ENCODE measurements at places on chromosomes 16 and 17.
A peak's percentile ranks its signal among the peaks of the same experiment; 100 is the strongest.

- no peak for DNase-seq
Measured at GRCh38 chr16:56354746-56355145, 70.6 kb downstream of the AMFR start.

DNA sequence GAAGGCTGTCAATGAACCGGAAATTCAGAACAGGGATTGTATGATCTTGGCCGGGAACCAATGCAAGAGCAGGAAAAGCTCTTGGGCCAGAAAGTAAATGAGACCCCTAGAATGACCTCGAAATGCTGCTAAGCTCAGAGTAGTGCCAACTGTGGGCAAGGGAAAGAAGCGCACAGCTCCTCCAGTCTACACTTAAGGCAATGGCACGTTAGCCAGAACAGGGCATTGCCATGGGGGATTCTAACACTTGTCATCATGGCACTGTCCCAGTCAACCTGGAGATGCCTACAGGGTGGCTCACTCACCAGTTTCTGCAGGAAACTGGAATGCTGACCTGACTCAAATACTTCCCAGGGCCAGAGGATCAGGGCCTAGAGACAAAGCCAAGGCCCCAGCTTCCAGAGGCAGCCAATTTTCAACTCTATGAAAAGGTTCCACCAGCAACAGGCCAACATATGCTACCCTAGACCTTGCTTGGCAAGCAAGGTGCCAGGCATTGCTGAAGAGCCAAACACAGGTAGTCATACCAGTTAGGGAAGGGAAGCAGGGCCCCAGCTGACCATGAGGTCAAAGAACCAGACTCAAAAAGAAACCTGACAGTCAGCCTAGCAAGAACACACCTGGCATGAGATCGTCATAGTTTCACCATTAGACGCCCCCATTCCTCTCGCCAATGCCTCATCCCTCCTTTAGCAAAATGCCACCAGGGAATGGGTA, 34.9 kb downstream of the ARHGAP17 start:
- no peak for DNase-seq

DNA sequence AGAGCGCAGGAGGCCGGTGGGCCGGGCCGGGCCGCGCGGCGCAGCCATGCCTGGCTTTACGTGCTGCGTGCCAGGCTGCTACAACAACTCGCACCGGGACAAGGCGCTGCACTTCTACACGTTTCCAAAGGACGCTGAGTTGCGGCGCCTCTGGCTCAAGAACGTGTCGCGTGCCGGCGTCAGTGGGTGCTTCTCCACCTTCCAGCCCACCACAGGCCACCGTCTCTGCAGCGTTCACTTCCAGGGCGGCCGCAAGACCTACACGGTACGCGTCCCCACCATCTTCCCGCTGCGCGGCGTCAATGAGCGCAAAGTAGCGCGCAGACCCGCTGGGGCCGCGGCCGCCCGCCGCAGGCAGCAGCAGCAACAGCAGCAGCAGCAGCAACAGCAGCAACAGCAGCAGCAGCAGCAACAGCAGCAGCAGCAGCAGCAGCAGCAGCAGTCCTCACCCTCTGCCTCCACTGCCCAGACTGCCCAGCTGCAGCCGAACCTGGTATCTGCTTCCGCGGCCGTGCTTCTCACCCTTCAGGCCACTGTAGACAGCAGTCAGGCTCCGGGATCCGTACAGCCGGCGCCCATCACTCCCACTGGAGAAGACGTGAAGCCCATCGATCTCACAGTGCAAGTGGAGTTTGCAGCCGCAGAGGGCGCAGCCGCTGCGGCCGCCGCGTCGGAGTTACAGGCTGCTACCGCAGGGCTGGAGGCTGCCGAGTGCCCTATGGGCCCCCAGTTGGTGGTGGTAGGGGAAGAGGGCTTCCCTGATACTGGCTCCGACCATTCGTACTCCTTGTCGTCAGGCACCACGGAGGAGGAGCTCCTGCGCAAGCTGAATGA, 606 bp downstream of the THAP11 start:
- DNase-seq, result peak; percentile 38

GRCh38 chr17:73308017-73308823, 3.6 kb downstream of the CDC42EP4 start:
- DNase-seq, result peak; percentile 41

GRCh38 chr16:26344240-26344776, 652.5 kb downstream of the HS3ST4 start:
- no peak for DNase-seq

- DNase-seq, result no peak
Measured at GRCh38 chr17:66676421-66676820, 158.5 kb upstream of the CACNG5 start.

GRCh38 chr17:65366102-65366844, 195.2 kb downstream of the AXIN2 start:
- no peak for DNase-seq

DNA sequence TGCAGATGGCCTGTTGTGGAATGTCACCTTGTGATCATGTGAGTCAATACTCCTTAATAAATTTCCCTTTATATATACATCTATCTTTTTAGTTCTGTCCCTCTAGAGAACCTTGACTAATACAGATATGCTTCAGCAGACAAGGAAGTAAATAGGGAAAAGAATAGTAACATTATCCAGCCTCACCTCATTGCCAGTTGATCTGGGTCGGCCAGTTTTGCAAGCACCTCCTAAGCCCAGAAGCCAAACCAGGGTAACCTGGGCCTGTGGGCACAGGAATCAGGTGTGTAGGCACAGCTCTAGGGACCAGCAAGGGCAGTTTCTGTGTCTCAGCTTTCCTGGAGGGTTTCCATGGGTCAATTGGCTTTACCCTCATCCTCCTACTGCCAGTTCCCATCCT, 11.9 kb upstream of the CCL17 start:
- DNase-seq, result no peak

- DNase-seq, result no peak
Measured at GRCh38 chr17:36600465-36600864, 918 bp upstream of the MRM1 start.

GRCh38 chr17:82874011-82874835, 34.4 kb upstream of the ZNF750 start:
- no peak for DNase-seq

- peak; percentile 89 for DNase-seq
Measured at GRCh38 chr17:8057691-8058114, 18.8 kb downstream of the ALOX15B start.

- no peak for DNase-seq
Measured at GRCh38 chr16:52437277-52437670, 109.7 kb downstream of the TOX3 start.

DNA sequence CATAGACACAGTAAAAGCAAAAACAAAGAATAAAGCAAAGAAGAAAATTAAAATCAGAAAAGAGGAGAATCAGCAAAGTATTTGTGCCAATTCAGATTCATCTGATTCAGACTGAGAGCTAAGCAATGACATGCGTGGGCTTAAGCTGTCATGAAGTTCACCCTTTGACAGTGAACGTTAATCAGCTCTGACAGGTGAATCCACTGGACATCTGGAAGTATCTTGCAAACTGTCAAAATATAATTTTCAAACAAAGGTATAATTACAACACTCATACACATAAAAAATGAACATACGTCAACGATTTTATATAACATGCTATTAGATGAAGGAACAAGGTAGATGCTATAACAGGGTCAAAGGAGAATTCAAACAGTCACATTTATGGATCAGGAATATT, 596.3 kb upstream of the SALL1 start:
- no peak for DNase-seq

DNA sequence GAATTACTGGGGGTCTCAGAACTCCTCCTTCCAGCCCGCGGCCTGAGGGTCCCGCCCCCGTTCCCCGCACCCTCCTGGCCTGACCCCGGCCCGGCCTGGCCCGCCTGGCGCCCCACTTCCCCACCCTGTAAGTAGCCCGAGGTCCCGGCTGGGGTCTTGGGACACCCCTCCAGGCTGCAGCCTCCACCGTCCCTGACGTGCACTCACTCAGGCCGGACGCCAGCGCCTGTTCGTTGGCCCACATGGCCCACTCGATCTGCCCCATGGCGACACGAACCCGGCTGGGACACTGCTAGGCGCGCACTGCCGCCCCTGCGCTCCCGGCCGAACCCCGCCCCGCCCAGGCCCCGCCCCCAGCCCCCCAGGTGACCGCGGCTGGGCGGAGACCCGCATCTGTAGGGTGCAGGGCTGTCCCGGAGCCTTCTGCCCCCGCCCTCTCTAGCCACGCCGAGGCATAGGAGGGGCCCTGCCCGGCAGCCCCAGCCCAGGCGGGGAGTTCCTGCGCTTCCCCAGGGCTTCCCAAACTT, at the start of gene CYBA:
Gene CYBA (minus strand): TSS at position 305 of the 527 bp plus-strand sequence. CDS start 40 bp downstream, at position 265.
- peak; percentile 93 for DNase-seq

DNA sequence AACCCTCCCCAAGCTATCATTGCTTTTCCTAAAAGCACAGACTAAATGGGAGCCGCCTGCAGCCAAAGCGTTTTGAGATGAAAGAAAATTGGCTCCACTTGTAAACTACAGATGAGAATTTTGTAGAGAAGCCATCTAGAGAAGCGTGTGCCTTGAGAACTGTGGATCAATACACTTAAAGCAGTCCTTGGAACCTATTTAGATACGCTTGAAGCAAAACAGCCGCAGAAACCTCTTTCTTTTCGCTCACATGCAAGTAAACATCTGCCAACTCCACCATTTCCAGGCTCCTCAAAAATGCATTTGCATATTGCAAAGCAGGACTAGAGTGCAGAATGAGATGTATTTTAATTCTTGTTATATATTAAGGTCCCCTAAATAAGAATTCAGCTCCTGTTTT, 13.1 kb downstream of the KIAA0513 start:
- no peak for DNase-seq

GRCh38 chr17:64443086-64443760, 5.7 kb upstream of the MILR1 start:
- DNase-seq, result no peak

- DNase-seq, result no peak
Measured at GRCh38 chr16:78385086-78385805, 285.8 kb downstream of the WWOX start.

DNA sequence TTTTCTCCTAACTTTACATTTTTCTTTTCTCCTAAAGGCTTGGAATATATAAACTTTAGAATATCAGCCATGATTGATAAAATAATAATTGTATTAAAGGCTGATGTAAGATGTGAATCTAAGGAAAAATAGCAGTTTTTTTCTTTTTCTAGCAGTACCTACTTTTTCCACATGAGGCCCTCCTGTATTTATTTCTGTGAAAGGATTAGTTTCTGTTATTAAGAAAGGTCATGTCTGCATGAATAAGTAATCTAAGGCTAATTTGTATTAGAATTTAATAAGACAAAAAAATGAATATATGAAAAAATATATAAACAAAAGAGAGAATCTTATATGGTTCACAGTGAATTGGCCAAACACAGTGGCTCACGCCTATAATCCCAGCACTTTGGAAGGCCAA, 85.3 kb downstream of the STXBP4 start:
- peak; percentile 5 for DNase-seq

GRCh38 chr17:18947866-18948265, 4.1 kb upstream of the SLC5A10 start:
- peak; percentile 2 for DNase-seq

GRCh38 chr17:69524854-69525253, 110.4 kb downstream of the MAP2K6 start:
- DNase-seq, result no peak

DNA sequence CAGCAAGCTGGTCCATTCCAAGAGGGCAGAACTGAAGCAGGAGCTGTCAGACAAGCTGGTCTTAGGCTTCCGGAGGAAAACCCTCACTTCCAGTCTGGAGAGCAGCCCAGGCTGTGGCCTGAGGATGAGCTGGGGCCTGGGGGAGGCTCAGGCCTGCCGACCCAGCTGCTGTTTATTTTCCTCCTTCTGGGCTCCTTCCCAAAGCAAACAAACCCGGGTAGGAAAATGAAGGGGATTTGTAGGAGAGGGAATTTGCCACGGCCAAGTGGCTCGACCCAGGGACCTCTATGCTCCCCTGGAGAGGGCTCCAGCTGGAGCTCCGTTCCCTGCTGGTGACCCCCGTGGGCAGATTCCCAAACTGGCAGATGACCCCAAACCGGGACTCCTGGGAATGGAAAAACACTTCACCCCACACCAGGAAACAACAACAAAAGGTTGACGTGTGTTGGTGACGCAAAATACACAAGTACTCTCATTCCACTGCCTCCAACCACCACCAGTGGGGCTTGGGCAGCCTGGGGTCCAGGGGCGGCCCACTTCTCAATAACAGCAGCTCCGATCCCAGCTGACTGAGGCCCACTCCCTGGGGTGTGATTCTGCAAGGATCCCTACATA, 8.8 kb downstream of the JUP start:
- DNase-seq, result peak; percentile 82

GRCh38 chr16:35744726-35745125, 2285.3 kb downstream of the TP53TG3F start:
- no peak for DNase-seq

- DNase-seq, result no peak
Measured at GRCh38 chr17:83179374-83179773, 100.0 kb downstream of the METRNL start.

DNA sequence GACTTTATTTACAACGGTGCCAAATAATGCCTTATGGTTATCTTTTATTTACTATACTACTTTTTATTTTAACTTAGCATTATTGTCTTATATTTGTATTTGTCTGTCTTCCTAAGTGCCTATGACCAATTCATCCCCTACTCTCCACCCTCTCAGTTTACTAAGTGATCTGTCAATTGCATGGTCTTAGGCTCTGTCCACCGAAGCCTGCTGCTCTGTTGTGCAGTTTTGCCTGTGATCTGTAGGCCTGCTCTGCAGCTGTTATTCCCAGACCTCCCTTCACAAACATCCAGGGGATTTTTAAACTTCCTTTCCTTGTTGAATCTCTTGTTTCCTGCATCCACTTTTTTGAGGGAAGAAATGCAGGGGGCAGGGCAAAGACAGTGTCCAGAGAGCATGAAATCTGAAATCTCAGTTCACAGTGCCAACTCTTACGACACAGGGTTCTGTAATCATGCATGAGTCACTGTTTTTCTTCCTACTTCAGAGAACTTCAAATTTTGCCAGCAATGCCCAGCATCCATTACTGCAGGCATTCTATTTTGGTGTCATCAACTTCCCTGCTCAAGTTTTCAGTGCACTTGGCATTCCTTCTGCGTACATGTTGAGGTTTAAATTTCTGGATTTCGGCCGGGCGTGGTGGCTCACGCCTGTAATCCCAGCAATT, 11.4 kb downstream of the SLFN5 start:
- peak; percentile 80 for DNase-seq

DNA sequence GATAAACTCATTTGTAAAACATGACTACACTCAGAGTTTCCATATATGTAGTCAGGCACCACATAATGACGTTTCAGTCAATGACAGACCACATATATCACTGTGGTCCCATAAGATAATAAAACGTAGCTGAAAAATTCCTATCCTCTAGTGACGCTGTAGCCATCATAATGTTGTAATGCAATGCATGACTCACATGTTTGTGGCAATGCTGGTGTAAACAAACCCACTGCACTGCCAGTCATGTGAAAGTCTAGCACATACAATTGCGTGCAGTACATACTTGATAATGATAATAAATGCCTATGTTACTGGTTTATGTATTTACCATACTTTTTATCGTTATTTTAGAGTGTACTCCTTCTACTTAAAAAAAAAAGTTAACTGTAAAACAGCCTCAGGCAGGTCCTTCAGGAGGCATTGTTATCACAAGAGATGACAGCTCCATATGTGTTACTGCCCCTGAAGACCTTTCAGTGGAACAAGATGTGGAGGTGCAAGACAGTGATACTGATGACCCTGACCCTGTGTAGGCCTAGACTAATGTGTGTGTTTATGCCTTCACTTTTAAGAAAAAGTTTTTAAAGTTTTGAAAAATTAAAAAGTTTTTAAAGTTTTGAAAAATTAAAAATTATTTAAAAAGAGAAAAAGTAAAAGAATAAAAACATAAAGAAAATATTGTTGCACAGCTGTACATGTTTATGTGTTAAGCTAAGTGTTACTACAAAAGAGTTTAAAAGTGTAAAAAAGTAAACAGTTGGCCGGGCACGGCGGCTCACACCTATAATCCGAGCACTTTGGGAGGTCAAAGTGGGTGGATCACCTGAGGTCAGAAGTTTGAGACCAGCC, 9.0 kb downstream of the STAT5B start:
- DNase-seq, result no peak

GRCh38 chr17:75588596-75589011, 1.0 kb downstream of the MYO15B start:
- DNase-seq, result no peak

Data from GM03348 (cell line).